ENCODE measurements at places on chromosomes 7 and 10. TPM values are rescaled to one million over a fixed set of nuclear protein-coding genes. Genes with fewer than 3 reads are reported as not detected.

CCDC186 gene
- total RNA-seq, result 13.9 TPM

KIF20B gene
- total RNA-seq, result 30.4 TPM

PAX4 gene
- total RNA-seq, result not detected

ADAM8 gene
- 137 TPM for total RNA-seq

ZCWPW1 gene
- total RNA-seq, result 1.6 TPM
